Gastroesophageal sphincter (tissue), 4 donors: ENCODE measurements at places on chromosomes 1 and 21. TPM values are rescaled to one million over a fixed set of nuclear protein-coding genes. Genes with fewer than 3 reads are reported as not detected.
A peak's percentile ranks its signal among the peaks of the same experiment; 100 is the strongest.

GRCh38 chr1:199272628-199273086, 633.8 kb downstream of the PTPRC start:
- no peak for ATAC-seq

- no peak for ATAC-seq
Measured at GRCh38 chr1:112040891-112041740, 51.6 kb upstream of the KCND3 start.

- ATAC-seq: no peak
Measured at GRCh38 chr1:90959352-90960206, 62.3 kb downstream of the ZNF644 start.

DNA sequence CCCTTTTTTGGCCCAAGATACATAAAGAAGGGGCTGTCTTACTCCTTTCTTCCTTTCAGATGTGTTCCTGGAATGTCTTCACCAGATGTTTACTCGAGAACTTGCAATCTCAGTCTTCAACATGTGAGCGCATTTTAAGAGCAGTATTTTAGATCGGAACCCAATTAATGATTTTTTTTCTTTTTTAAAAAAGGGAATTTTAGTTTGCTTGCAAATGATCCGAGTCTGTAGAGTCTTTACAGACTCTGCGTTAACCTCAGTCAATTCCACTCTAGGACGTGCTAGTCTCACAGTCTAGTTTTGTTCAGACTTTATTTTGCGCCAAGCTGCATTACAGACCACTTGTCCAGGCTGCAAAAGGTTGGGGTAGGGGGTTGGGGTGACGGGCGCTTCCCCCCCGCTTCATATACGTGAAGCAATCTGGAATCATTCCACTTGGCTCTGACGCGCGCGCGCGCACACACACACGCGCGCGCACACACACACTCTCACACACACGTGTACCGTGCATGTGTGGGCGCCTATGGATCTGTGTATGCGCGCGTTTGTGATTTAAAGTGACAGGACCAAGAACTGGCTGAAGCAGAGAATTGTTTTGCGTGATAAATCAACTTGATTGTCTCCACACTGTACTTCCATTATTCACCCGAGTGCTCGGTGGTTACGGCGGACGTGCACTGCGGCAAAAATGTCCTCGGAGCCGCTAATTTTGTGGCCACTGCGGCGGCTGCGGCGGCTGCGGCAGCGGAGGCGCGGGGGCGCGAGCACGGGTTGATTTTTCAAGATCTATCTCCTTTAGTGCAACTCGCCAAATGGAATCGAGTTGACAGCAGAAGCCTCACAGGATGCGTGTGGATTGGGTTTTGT, 25.6 kb upstream of the NFIA start:
- ATAC-seq: peak; percentile 28

DNA sequence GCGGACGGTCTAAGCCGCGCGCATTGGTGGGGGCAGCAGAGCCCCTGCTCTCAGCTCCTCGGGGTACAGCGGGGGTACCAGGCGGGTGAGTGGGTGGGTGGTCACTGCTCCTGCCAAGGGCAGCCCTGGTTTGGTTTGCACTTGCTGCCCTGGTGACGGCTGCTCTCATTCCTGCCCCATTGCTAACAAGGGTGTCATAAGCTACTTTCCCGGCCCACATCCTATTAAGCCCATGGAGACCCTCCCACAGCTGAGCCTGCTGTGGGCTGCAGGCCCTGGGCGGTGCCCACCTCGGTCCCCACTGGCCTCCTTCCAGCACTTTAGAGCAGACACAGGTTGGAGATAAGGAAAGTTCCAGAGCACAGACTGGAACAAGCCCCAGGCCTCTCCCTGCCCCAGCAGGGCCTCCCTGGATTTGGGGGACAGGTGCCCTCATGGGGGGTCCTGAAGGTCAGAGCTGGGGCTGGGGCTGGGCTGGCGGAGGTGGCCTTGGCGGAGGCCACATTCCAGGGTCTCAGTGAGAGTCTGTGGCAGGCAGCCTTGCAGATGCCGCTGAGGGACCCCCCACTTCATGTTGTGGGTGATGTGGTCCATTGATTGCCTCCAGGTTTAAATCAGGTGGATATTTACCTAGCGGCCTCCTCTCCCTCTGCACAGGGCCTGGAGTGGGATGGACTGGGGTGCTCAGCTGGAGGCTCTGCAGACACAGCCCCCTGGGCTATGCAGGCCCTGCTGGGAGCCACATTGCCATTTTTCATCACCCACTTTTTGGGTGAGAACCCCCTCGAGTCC, 27.0 kb downstream of the COL18A1 start:
- ATAC-seq: no peak

GJC2 gene
- total RNA-seq: 6.4 TPM

- ATAC-seq: no peak
Measured at GRCh38 chr1:77280962-77281361, 857 bp upstream of the AK5 start.

- no peak for ATAC-seq
Measured at GRCh38 chr1:16397120-16397519, 30.1 kb downstream of the SZRD1 start.

C1orf56 gene
- 3.7 TPM for total RNA-seq

ZZZ3 gene
- 49.9 TPM for total RNA-seq

- ATAC-seq: no peak
Measured at GRCh38 chr1:162918151-162918754, 57.3 kb upstream of the CCDC190 start.

CYYR1 gene
- 28.4 TPM for total RNA-seq

DNA sequence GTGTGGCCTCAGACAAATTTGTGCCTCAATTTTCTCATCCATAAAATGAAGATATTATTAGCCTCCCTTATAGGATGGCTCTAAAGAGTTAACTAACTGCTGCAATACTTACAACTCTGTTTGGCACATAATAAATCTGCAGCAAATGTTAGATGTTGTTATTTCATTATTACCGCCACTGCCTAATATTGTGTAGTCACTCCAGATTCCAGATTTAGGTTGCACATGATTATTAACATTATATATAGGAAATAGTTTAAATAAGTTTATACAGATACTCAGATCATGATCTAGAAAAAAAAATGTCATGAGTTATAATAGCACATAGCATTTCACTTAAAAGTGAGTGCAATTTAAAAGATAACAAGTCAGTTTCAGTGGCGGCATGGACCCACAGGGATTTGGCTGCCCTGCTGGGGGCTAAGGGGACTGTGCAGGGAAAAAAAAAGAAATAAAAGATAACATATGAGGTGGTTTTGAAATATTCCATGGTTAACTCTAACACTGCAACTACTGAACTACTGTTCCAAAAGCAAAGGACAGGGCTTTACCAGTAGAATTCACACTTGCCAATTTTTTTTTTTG, 170.4 kb downstream of the TGFBR3 start:
- ATAC-seq: no peak

DNA sequence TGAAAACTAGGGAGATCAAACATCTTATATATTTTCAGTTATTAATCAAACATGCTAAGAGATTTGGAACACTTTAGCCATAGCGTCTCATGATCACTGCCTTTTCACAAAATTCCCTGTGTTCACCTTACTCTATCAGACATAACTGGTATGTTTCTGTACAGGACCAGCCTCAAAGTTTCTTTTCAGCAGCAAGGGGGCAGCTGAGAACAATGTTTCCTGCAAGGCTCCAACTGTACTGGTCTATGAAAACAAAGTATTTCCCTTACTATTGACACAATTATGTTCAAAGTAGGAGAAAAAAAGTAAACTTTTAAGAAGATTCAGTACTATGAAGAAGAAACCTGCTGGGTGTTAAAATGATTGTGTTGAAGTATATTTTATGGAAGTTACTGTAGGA, 98.5 kb downstream of the ATF6 start:
- no peak for ATAC-seq

DNA sequence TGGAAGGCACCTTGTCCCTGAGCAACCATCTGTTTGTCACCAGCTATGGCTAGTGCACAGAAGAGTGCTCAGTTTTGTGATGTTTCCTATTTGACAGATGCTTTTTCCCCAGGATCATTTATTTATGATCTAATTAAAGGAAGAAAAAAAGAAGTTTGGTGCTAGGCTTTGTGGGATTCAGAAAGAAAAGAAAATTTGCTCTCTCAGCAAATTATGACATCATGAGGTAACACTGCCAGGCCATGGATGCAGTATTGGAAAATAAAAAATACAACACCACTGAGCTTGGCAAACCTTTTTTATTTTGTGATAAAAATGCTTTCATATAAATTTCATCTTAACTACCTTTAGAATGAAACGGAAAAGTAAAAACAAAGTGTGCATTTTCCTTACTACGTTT, 15.5 kb upstream of the ADAM30 start:
- ATAC-seq: no peak

DNA sequence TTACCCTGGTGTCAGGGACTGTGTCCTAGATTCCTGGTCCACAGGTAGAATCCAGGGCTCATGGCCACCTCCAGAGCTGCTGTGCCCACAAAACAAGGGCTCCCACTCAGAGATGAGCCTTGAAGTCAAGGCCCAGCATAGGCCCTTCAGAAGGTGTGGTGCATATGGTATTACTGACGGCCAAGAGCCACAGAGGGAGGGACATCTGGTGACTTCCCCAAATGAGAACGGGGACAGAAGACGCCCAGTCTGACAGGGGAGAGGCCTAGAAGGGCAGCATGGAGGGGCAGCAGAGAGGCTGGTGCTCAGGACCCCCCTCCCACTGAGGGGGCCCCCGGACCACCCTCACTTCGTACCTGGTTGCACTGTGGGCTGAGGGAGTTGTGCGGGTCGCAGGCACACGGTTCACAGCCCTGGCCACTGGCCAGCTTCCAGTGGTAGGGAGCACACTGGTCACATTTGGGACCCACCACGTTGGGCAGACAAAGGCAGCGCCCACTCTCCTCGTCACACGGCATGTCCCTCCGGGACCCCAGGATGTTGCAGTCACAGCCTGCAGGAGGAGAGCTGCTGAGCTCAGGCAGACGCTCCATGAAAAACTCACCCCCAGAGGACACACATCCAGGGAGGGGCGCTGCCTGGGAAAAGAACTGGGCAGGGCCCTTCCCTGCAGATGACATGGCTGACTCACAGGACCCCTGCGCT, 25.0 kb downstream of the LAMB3 start:
- ATAC-seq: peak; percentile 19

DNA sequence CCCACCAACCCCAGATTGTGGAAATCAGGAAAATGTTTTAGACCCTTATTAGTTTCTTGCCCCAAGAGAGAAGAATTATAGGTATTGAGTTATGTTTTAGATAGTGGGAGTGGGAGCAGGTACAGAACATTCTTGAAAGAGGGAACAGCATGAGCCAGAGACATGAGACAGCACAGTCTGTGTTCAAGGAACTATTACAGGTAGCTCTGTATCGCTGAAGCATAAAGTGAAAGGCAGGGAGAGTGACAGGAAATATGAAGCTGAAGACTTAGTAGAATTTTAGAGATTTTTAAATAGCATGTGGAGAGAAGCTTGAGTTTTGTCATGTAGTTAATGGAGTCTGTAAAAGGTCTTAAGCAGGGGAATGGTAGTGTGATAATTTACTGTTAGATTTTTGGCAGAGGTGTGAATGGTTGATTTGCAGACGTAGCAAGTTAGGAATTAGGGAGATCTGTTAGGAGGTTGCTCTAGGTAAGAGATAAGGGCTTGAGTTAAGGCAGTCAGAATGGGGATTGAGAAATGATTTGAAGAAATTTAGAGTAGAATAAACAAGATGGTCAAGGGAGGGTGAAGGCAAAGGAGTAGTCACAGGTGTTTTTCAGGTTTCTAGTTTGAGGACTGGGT, 11.6 kb downstream of the SUCO start:
- no peak for ATAC-seq

GRCh38 chr21:24224422-24224821, 1382.9 kb downstream of the MRPL39 start:
- no peak for ATAC-seq

SHC1 gene
- total RNA-seq: 104 TPM
